ENCODE measurements at places on chromosomes 3 and 15. TPM values are rescaled to one million over a fixed set of nuclear protein-coding genes. Genes with fewer than 3 reads are reported as not detected.

CPEB1 gene
- 62.3 TPM for total RNA-seq

FMN1 gene
- 27.7 TPM for total RNA-seq

DNA sequence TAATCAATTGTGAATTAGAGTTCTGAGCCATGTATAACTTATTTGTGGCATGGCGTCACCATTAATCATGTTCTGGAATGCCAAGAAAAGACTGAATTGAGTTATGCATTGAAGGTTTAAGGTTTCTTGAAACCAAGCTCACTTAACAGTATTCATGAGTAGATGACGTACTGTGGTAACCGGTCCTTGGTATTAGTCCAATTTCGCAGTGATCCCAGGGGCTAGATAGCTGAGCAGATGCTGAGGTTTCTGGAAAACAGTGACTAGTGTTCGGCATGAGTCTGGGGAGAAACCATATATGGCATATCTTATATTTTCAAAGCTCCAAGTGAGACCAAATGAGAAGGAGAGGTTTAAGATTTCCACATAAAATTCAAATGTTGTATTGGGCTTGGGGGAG, 218.3 kb upstream of the LYSMD4 start:
- no peak for DNase-seq

GRCh38 chr15:81948751-81949150, 97.1 kb downstream of the MEX3B start:
- no peak for DNase-seq

SLC12A1 gene
- not detected for total RNA-seq

- no peak for DNase-seq
Measured at GRCh38 chr3:42084586-42084985, 6.6 kb upstream of the TRAK1 start.

- DNase-seq, result peak; percentile 61
Measured at GRCh38 chr3:66261355-66261754, 40.6 kb downstream of the SLC25A26 start.

GUCA1C gene
- not detected for total RNA-seq

GRCh38 chr15:71170163-71170562, 54.9 kb downstream of the THSD4 start:
- DNase-seq, result no peak

GOLGA8G gene
- total RNA-seq, result not detected

C3orf85 gene
- total RNA-seq, result not detected

DNA sequence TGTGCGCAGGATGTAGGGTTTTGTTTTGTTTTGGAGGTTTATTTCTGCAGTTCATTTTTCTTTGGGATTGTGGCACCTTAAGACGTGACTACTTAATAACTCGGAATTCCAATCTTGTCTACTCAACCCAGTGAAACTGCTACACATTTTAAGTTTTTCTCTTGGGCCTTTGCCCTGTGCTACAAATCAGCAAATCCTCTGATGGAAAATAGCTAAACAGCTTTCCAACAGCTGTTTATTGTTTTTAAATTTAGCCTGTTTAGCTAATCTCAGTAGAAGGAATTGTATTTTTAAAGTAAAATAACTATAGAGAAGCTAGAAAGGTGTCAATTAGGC, 48.4 kb downstream of the OPA1 start:
- no peak for DNase-seq

DNA sequence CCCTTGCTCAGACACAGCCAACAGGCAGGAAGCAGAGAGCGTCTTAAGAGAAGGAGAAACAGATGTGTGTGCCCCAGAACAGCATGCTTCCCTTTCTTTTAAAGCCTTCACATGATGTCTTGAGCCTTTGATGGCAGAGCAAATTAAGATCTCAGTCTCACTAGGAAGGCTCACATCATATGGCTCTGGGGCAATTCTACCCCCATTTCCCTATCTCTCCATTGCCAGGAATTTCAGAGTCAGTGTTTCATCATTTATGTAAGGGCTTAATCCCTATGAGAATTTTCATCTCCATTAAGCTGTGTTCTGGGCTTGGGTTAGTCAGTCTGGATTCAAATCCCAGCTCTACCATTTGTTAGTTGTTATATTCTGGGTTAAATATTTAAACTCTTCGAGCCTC, 41.4 kb upstream of the GLCE start:
- DNase-seq, result no peak

GRCh38 chr15:68196445-68197169, 8.5 kb downstream of the CALML4 start:
- DNase-seq, result no peak

DNA sequence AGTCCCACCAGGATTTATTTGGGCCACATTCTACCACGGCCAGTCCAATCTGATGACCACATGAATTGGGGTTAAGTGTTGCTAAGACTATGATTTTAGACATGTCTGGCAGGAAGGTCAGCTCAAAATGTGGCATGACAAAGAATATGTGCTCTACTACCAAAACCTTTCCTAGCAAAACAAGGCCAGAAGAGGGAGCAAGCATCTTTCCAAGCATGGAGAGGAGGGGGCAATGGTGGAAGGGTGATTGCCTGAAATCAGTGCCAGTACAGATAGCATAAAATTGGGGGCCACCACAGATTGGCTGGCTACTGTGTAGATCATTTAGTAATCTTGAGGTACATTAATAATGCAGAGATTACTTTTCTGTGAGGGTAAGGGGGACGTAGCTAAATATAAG, 43.2 kb downstream of the TMEM39A start:
- no peak for DNase-seq

DNA sequence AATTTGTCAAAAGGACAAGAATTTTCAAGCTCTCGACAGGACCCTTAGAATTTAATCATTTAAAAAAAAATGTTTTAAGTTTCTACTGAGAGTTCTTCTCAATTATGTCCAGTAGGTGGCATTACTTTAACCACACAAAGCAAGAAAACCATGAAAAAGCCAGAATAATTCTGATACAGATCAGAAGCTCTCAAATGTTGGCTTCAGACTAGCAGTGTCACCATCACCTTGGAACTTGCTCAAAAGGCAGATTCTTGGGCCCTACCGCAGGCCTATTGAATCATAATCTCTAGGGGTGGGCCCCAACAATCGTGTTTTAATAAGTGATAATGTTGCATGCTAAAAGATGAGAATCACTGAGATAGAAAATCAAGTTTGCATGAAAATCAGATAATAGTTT, 99.5 kb upstream of the KCNMB2 start:
- DNase-seq, result peak; percentile 69

DNA sequence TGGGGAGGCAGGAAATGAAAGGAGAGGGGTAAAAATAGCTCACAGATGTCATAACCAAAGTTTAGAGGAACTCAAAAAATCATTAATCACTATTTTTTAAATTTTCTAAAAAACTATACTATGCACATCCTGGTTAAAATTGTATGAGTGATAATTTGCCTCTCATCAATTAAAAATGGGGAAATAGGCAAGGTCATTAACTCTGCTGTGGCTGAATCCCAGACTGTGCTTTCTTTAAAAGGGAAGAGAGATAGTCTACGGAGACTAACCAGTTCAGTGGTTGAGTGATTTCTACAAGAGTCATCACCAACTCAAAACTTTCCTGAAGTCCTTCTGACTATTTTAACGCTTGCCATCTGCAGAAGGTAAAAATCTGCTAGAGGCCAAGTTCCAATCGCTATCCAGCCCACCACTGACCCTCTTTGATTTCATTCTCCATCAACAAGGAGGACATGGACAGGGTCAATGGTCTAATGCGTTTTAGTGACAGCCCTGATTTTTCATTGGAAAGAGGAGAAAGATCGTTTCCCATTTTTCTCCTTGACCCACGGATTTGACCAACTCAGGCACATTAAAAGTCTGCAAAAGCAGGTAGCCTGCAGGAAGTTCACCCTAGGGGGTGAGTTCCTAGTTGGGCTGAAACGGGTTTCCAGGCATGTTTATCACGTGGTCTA, 850 bp downstream of the SUCLG2 start:
- peak; percentile 30 for DNase-seq

DNA sequence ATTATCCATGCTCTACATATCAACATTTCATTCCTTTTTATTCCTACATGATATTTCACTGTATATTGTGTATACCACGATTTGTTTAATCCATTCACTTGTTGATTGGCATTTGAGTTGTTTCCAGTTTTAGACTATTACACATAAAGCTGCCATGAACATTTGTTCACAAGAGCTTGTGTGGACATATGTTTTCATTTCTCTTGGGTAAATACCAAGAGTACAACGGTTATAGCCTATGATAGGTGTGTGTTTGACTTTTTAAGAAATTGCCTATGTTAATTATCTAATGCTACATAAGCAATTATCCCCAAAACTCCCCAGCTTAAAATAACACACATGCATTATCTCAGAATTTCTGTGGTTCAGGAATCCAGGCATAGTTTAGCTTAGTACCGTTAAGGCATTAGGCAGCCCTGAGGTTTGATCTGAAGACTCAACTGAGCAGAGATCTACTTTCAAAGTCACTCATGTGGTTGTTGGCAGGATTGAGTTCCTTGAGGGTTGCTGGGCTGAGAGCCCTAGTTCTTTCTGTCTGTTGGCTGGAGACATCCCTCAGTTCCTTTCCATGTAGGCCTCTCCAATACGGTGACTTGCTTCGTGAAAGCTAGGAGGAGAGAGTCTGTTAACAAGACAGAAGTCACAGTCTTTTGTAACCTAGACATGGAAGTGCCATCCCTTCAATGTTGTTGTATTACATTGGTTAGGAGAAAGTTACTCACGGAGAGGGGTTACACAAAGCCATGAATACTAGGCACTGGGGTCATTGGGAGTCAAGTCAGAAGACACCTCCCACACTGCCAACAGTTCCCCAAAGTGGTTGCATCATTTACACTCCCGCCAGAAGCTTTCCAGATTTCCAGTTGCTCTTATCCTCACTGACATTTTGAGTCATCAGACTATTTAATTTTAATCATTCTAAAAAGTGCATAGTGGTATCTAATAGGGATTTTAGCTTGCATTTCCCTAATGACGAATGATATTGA, 21.0 kb upstream of the PCSK6 start:
- no peak for DNase-seq

DNA sequence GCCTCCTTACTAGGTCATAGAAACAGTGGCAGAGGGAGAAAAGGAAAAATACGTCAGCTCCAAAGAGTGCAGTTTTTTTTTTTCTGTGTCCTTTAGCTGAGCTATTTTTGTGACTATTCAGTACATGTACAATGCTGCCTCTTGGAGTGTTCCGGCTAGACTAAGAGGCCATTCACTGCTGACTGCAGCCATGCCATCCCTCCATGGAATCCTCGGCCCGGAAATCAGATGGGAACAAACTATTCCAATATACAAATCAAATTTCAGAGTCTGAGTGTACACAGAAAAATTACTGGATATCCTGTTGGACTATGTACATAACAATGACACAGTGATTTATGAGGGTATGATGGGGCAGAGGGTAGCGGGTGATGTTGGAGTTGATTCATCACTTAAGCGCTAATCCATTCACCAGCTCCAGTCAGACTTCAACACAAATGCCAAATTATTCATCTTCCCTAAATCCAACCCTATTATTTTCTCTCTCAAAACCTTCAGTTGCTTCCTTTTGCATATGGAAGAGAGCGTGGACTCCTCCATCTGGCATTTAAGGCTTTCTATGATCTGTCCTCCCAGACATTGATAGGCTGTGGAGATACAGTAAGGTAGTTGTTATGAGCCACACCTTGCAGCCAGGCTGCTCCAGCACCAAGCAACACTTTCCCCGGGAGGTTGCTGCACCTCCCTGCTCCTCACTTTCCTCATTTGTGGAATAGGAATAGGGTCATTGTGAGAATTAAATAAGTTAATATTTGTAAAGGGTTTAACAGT, 109.1 kb downstream of the LPP start:
- DNase-seq, result peak; percentile 95

ALG1L2 gene
- total RNA-seq, result 0.50 TPM

GRCh38 chr3:147404800-147405230, 1.5 kb downstream of the ZIC4 start:
- DNase-seq, result no peak

DNA sequence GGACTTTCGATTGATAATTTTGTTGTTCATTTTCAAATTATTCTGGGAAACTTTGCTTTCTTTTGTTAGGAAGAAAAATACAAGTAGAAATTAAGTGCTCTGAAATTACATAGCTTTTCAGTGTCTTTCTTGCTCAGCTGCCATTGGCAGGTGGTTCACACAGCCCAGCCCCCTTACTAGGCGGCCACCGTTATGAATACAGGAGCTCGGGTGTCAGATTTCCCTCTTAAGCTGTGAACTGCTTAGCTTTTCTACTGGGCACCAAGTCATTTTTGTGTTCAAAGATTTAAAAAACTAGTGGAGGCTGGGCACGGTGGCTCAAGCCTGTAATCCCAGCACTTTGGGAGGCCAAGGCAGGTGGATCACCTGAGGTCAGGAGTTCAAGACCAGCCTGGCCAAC, 55.2 kb downstream of the HMG20A start:
- DNase-seq, result no peak

GRCh38 chr3:34237946-34238345, 439.5 kb downstream of the PDCD6IP start:
- peak; percentile 6 for DNase-seq

GRCh38 chr3:187551416-187551815, 118.8 kb downstream of the SST start:
- DNase-seq, result no peak

ATP1B3 gene
- 24.7 TPM for total RNA-seq

DNA sequence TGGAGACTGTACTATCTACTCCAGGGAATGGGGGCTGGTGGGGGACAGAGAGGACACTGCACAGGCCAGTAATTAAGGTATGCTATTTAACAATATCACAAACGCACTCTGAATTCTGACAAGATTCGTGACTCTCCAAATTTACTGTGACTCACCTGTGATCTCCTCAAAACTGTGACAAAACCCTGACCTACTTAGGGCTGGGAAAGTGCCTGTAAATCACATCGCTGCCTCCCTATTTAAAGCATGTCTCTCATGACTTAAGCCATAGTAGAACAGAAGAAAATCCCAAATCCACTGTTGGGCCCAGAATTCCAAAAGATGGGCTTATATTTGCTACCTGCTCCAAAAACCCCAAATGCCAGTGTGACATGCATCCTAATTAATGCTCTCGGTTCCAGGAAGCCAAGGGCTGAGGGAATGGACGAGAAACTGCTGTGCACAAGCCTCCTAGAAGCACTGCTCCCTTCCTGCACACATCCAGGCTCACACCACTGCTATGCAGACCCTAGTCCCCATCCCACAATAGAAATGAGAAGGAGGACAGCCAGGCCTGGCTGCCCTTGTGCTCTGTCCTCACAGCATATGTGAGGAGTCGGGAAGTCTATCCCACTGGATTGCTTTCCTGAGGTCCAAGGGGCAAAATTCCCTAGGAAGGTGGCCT, 187.7 kb upstream of the CHRNA7 start:
- DNase-seq, result no peak

DNASE1L3 gene
- not detected for total RNA-seq

DNA sequence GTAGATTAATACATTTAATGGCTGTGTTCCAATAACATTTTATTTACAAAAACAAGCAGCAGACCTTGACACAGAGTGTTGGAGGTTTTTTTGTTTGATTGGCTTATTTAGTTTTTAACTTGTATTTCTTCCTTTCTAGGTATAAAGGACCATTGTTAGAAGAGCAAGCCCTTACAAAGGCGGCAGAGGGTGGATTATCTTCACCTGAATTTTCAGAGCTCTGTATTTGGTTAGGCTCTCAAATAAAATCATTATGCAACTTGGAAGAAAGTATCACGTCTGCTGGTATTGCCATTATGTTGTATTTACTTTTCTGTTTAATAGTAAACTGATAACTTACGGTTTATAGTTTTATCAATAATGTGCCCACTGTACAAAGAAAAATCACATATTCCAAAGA, 10.0 kb downstream of the FAM98B start:
- no peak for DNase-seq

GRCh38 chr3:72336821-72337479, 511.3 kb downstream of the SHQ1 start:
- DNase-seq, result peak; percentile 61

DUOXA2 gene
- total RNA-seq, result not detected

OR5K2 gene
- not detected for total RNA-seq

KIAA1143 gene
- 18.3 TPM for total RNA-seq

CELSR3 gene
- 2.1 TPM for total RNA-seq

RAD51 gene
- total RNA-seq, result 0.77 TPM

All from fibroblast of lung (primary cell).